ENCODE measurements at places on chromosomes 1 and 21.

DNA sequence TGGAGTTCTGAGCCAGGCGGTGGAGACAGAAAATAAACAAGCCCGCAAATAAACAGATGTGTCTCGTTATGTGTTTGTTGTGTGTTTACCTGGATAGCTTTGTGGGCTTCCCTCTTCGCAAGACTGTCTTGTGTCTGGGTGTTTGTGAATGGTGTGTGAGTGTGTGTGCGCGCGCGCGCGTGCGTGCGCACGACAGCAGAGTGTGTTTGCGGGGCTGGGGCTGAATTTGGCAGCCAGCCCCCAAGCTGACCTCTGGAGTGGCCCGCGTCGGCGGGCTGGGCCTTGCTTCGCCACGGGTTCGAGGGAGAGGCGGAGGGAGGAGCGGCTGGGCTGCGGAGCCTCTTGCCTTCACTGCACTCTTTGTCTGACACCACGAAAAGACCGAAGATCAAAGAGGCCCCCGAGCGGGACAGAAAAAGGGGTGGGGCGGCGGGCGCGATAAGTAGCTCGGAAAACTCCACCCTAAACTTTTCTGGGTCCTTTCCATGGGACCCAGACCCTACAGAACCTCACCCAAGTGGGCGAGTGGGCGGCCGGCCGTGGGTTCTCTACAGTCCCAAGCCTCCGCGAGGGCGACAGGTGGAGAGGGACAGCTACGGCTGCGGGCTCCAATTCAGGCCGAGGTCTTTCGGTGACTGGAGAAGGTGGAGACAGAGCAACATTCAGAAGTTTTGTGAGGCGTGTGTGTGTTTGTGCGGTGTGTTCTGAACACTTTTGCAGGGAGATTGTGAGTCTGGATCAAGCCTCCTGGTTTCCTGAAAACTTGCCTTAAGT lies 14.5 kb downstream of the PAX7 start:
- no peak for DNase-seq

DNA sequence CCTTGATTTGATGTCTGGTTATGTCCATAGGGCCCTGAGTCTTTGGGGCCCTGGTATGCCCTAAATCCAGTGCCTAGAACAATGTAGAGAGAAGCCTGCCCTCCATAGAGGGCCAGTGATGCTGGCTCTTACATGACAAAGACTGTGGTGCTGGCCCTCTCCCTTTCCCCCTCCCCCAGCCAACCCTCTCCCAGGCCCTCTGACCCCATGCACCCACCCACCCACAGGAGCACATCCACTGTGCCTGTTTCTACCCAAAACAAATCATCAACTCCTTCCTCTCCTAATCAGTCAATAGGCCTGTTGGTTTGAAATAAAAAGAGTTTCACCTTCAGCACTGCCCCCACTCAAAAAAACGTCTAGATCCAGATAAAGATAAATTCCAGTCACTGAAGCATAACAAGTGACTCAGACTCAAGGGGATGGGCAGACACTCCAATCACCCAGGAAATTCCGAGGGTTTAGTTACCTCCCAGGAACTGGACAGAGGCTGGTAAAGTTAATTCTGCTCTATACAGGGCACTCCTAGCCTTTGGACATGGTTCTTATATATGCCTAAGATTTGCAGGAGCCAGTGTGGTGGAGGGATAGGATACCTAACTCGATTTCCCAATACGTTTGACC lies 144.8 kb upstream of the VANGL1 start:
- DNase-seq, result no peak

DNA sequence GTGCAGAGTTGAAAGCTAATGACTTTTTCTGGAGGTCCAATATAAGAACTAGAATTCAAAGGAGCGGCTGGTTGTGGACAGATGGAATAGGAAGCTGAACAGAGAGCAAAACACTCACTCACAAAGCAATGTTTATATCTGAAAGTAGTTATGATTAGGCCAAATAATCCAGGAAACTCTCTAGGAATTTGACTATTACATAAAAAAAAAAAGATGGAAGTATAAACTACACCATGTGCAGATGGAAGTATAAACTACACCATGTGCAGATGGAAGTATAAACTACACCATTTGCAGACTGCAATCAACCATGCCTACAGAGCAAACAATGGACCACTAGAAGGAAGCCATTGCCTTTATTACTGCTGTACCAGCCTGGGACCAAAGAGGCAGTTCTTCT lies 771.1 kb downstream of the BRINP3 start:
- no peak for DNase-seq

DNA sequence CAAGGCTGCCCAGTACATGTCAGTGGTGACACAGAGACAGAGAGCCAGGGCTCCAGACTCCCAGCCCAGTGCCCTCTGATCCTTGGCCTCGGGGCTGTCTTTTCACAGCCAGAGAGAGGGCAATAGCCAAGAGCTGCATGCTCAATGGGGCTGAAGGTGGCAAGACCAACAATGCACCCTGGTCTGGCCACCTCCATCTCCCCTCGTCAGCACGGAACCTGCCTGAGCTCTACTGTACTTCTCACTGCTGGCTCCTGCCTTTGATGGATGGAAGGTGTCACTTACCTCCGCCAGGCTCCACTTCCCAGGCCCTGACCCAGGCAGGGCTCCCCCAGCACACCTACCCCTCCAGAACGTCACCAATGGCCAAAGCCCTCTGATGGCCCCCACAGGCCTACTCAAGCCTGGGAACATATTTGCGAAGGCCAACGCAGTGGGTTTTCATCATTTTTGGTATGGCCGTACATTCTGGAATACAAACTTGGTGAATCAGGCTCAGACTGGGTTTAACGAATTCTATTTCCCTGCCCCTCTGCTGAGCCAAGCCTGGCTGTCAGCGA lies 88.1 kb downstream of the DMRTB1 start:
- peak; percentile 38 for DNase-seq

GRCh38 chr1:196071447-196071846 lies 536.8 kb downstream of the KCNT2 start:
- DNase-seq, result no peak

- peak; percentile 49 for DNase-seq
Observed at GRCh38 chr21:29376556-29376955, 77.8 kb downstream of the BACH1 start.

GRCh38 chr1:34057347-34058130 lies 107.5 kb downstream of the CSMD2 start:
- DNase-seq, result peak; percentile 73

DNA sequence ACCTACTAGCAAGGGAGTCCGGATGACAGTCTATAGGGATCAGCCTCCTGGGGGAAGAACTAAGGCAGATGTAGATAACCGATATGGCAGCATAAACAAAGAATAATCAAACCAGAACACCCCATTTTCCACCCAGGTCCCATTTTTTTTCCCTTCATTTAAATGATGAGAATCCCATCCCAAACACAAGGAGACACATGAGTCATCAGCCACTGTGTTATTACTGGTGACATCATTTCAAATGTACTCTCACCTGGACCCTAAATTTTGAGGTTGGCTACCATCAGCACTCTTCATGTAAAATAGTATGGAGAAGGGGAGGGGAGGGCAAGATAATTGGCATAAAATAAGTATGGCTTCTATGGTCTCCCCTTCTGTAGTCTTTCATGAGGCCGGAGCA lies 108.9 kb upstream of the GUCA2B start:
- no peak for DNase-seq

DNA sequence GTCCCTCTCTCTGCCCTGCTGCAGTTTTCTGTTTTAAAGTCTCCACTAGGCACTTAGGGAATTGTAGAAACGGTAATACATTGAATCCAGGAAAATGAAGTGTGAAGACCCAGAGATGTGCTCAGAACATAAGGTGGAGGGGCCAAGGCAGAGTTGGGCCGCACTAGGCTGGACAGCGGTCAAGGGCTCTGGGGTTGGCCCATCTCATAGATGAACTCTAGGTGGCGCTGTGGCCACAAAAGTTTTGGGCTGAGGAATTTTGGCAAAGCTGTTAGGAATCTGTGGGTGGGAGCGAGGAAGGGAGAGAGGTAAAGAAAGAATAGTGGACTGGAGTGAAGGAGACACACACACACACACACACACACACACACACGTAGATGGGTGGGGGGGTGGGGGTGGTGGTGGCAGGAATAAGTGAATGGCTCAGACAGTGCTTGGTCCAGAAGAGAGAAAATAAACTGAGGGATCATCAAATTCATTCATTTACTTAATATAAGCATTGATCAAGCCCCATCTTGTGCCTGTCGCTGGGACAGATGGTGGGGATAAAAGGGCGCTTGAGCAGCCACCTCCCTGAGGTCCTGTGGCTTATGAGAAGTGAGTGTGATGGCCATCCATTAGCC lies 258.5 kb downstream of the TRABD2B start:
- DNase-seq, result peak; percentile 45

DNA sequence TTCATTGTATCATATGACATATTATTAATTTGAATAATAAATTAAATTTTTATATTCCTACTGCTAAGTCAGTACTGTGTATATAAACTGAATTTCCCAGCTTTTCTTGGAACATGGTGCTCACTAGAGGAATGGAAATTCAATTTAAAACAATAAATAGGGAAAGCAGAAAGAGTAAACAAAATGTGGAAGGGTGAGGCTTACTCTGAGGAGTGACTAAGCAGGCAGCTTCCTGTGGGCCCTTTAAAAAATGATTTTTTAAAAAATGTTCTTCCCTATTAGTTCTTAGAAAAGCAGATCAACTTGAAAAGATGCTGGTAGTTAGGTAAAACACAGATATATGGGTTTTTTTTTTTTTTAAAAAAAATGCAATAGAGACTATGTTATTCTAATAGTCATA lies 49.5 kb upstream of the S1PR1 start:
- no peak for DNase-seq

- no peak for DNase-seq
Observed at GRCh38 chr1:75668813-75669212, 55.7 kb upstream of the ACADM start.

- no peak for DNase-seq
Observed at GRCh38 chr1:41927118-41927517, 8.4 kb upstream of the HIVEP3 start.

- no peak for DNase-seq
Observed at GRCh38 chr1:238360474-238360873, 469.8 kb upstream of the ZP4 start.

- DNase-seq, result no peak
Observed at GRCh38 chr1:14352897-14353296, 245.6 kb upstream of the KAZN start.

- no peak for DNase-seq
Observed at GRCh38 chr1:161840363-161840762, 74.2 kb downstream of the ATF6 start.

DNA sequence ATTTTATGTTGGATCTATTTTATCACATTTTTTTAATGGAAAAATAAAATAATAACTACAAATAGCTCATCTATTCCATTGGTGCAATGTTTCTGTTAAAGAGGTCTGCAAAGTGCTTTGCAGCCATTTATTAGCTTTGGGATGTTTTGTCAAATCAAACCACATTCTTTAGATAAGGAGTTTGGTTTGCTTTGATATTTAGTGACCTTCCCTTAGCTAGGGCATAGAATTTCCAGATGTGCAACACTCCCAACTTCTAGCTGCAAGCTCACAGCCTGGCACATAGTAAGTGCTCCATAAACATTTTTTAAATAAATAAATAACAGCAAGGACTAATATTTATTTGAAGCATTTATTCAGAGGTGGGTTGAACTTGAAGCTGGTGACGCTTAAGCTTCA lies 80.4 kb upstream of the ARHGAP29 start:
- no peak for DNase-seq

All from heart left ventricle (tissue), 16 donors.